CD8-positive, alpha-beta memory T cell (primary cell): ENCODE measurements at places on chromosomes 2 and 18.

DNA sequence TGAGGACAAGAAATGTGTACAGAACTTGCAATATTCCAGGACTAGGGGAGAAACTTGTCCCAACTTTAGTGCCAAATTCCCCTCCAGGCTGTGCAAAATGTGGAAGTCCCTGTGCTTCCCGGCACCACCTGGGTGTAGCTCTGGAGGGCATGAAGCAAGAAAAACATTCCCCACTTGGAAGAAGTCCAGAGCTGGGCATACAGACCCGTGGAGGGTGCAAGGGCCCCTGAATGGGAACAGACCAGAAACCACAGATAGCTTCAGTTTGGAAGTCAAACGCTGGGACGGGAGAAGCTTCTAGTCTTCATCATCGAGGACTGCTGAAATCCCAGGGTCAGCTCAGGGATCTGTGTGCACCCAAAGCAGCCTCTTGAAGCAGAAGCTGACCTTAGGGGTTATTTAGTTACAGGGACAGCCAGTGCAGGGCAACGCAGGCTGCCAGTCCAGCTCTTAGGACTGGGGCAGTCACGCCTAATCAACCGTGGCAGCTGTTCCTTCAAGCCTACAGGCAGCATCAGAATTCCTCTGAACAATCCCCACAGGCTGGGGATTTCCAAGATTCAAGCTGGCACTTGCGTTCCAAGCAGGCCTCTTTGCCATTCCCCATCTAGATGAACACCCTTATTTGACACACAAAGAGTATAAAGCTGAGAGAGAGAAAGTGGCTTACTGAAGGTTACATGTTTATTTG, 269.4 kb downstream of the LOXHD1 start:
- no peak for DNase-seq

GRCh38 chr18:52319424-52319983, 20.5 kb upstream of the DCC start:
- DNase-seq = no peak

GRCh38 chr2:239380831-239381708, 19.8 kb downstream of the HDAC4 start:
- DNase-seq = peak; percentile 76

DNA sequence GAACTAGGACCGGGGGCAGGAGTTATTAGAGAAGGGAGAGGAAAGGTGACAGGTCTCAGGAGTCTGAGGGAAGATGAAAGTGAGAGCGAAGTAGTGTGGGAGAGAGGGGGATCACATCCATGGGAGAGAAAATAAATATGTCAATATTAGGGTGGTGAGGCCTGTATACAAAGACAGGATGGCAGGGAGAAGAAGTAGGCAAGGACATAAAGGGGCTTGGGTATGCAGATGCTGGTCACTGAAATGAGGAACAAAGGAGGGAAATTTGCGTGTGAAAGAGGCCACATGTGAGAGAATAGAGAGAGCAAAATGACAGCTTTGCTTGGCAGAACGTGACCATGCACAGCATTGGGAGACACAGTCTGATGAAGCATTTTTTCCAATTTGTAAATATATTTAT, 13.6 kb downstream of the METAP1D start:
- no peak for DNase-seq

DNA sequence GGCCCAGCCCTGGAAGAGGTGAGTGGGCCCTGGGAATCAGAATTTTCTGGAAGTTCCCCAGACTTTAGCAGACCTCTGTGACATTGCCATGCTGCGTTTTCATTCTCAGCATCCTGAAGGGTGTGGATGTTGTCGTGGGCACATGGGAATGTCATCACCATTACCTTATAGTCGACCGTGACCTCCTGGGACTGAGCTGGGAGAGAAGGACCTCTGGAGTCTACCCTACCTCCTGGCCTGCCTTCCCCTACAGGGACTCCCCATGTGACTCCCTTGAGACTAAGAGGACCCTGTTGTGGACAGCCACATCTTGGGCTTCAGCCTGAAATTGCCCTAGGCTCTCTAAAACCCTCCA, 43.0 kb downstream of the CNGA3 start:
- DNase-seq = no peak

DNA sequence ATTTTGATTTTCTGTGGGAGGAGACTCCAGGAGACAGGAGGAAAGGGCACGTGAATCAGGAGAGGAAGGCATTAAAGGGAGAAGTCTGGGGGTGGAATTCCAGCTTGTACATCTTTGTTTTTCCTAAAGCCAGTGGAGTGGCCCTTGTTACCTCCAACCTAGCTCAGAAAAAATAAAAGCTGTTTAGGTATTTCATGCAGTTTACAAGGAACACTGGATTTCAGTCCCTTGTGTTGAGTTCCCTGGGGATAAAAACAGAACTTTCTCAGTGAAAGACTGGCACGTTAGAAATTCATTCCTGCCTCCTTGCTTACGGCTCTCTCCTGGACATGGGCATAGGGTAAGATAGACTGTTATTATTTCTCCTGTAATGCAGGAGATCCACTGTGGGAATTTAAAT, 170.2 kb downstream of the ZEB2 start:
- DNase-seq = no peak

- DNase-seq = no peak
Observed at GRCh38 chr2:101986376-101986775, 5.4 kb upstream of the IL1R2 start.

DNA sequence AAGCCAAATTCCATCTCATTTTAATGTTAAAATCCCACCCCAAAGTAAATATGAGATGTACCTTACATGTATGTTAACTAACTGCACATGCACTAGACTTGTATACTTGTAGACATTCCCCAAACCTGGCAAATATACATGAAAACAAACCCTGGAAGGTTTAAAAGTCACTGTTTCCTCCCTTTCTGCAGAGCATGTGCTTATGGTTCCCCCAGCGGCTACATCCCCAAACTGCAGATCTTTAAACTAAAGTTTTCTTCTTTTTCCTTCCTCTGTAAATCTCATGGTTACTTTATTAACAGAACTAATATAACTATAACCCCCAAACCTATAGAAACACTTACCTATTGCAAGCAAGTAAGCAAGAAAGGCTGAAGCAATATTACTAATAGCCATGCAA, 731.5 kb downstream of the LRP1B start:
- no peak for DNase-seq

- peak; percentile 29 for DNase-seq
Observed at GRCh38 chr2:218981881-218982585, 3.0 kb downstream of the FEV start.

- no peak for DNase-seq
Observed at GRCh38 chr2:19635951-19636510, 265.8 kb downstream of the TTC32 start.

- no peak for DNase-seq
Observed at GRCh38 chr2:181574321-181574720, 82.6 kb downstream of the CERKL start.

DNA sequence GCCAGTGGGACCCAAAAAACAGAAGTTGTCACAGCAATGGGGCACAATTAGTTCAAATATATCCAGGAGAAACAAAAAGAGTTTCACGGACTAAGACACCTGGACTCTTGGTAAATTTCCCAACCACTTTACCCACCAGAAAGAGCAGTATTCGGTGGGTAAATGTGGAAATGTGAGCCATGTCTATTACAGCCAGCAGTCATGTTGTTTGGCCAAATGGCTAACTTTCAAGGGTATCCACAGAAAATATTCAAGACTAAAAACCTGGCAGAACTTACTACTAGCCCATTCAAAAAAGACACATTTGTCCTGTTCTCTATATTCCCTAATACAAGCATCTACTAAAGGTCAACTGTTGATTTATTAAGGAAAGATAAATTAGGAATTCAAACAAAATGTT, 1296.0 kb upstream of the NXPH2 start:
- DNase-seq = no peak

GRCh38 chr2:80092474-80092873, 212.1 kb downstream of the LRRTM1 start:
- DNase-seq = no peak

- DNase-seq = no peak
Observed at GRCh38 chr2:232372231-232373208, 6.0 kb upstream of the ALPP start.

DNA sequence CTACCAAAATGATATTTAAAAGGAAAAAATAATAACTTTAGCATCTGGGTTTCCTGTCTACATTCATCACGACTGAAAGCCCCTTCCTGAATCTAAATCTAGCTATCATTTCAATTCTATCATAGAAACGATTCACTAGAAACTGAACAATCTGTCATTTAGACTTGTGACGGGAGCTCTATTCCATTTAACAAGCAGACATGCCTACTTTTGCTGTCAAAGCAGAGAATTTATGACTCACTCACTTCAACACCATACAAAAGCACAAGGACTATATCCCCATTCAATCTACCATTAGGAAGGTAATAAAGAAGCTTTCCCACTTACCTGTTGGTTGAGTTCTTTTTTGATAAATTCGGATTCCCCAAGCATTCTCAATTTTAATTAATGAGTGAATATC, 1072.3 kb downstream of the LRP1B start:
- DNase-seq = no peak

- DNase-seq = no peak
Observed at GRCh38 chr2:96412307-96413258, 77.0 kb downstream of the NCAPH start.

- no peak for DNase-seq
Observed at GRCh38 chr2:26897807-26898479, 50.0 kb downstream of the DPYSL5 start.

DNA sequence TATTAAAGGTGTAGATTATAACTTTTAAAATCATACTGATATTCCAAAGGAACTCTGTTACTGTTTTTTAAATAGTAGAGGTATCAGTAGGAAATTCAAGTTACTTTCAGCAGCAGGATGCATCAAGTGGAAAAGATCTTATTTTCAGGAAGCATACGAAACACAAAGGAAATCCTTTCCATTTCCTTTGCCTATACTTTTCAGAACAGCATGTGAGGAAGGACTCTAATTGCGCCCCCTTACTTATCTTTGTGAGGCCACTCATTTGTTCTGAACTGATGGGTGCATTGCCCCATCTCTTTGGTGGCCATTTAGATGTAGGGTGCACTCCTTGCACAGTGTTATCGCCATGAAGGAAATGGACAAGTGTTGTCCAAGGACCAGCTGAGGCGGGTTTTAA, 145.3 kb downstream of the BABAM2 start:
- DNase-seq = no peak

DNA sequence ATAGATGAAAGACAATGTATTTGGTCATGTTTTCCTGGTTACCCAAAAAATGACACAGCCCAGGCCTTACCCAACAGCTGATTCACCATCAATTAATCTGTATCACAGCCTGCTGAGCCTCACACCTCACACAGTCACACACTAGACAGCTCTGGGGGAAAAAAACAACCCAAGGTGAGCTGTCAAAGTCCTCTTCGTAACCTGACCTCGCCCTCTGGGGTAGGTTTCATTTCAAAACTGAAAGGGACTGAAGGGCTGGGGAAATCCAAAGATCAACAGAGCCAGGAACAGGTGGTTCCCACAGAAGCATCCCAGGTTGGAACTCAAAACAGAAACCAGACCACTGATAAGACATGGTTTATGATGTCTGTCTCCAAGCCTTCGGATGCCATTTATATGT, 18.2 kb upstream of the PCBP1 start:
- DNase-seq = peak; percentile 70

- no peak for DNase-seq
Observed at GRCh38 chr2:182330451-182331305, 96.2 kb downstream of the PDE1A start.

DNA sequence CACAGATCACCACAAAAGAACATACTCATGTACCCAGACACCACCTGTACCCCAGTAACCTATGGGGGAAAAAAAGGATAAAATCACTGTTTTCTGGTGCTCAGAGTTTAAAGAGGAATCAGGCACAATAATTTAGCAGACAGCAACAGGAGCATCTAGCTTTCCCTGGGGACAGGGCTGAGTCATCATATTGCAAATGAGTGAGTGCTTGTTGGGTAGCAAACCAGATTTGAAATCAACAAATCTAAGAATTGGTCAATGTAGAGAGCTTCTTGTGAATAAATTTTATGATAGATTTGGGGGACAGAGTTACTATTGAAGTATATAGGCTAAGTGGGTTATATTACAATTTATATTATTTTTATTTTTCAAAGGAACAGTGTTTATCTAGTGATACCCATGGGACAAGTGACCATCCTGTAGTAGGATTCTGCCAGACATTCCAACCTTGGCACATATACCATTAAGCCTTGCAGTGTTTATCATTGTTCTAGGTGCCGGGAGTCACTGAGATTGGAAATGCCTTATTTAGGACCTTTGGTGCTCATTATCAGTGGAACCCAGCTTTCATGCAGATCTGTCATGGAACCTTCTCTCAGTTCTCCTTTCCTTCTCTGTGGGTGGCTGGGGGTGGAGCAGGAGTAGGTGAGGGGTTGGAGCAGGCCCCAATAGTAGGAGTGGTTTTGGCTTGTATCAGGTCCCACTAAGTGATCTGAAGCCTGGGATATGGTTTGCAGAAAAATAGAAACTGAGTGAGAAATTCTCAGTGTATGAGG, 117.2 kb downstream of the CERS6 start:
- DNase-seq = no peak

DNA sequence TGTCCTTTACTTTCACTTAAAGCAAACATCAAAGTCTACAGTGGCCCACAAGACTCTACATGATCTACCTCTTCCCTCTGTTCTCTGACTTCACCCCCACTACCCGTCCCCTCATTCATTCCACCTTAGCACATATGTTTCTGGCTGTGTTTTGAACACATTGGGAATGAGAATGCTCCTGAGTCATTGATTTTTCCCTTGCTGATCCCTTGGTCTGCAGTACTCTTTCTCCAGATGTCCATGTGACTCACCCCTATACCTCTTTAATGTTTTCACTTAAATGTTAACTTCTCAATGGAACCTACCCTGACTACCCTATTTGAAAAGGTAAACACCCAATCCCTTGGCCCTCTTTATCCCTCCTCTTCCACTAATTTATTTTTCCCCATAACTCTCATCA, 30.7 kb upstream of the FRZB start:
- no peak for DNase-seq

GRCh38 chr2:66888791-66889631, 454.1 kb downstream of the MEIS1 start:
- DNase-seq = no peak

GRCh38 chr2:137929519-137929916, 34.8 kb upstream of the HNMT start:
- no peak for DNase-seq

DNA sequence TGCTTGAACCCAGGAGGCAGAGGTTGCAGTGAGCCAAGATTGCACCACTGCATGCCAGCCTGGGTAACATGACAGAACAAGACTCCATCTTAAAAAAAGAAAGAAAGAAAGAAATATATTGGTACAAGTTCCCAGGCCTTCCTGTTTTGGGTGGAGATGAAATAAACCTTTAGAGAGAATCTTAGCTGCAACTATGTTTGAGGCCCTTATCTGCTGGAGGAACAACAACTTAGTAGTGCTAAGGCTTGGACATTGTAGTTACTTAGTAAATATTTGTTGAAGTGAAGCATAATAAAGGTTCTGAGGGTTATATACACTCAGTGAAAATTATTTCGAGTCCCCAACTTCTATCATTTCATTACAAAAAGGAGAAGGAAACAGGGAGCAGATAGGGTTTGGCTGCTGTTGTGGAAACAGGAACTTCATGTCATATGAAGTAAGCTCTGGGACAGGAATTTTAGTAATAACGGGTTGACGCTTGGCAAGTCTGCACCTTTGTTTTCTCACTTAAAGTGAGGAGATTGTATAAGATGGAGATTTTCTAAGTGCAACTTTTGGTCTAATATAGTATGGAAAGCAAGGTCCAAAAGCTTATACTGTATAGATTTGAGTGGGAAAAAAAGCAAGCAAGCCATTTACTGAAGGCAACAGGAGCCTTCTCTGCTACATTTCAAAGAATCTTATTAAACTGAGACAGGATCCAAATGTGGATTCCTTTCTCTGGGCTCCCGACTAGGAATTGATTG, 40.0 kb upstream of the AGPS start:
- no peak for DNase-seq

- DNase-seq = no peak
Observed at GRCh38 chr2:128279009-128279408, 39.7 kb downstream of the HS6ST1 start.
